ENCODE measurements at places on chromosomes 6 and 20.

DNA sequence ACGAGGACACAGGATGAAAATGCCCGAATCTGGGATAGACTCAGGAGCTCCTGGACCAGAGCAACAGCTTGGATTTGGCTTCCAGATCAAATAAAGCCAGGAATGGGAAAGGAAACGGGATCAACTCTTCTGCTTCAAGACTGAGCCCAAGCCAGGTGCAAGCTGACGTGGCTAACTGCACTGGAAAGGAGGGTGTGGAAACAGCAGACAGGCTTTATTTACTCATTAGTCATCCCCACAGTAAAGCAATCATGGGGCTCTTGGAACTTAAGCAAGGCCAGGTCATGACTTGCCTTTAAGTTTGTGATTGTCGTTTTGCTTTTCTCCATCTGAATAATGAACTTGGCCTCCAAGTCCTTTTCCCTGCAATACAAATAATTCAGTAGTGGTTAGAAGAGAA lies 45.2 kb downstream of the KIF16B start:
- peak; percentile 85 for DNase-seq

DNA sequence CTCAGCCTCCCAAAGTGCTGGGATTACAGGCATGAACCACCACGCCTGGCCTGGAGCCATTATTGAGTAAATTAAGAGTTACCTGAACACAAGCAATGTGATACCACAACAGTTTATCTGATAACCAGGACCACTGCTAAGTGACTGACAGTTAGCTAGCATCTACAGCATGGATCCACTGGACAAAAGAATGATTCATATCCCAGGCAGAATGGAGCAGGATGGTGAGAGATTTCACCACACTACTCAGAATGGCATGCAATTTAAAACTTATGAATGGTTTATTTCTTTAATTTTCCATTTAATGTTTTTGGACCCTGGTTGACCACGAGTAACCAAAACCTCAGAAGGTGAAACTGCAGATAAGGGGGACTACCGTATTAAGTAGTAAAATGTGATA lies 48.6 kb downstream of the RALGAPA2 start:
- no peak for DNase-seq

- DNase-seq = no peak
Measured at GRCh38 chr6:93713974-93714373, 294.6 kb upstream of the EPHA7 start.

DNA sequence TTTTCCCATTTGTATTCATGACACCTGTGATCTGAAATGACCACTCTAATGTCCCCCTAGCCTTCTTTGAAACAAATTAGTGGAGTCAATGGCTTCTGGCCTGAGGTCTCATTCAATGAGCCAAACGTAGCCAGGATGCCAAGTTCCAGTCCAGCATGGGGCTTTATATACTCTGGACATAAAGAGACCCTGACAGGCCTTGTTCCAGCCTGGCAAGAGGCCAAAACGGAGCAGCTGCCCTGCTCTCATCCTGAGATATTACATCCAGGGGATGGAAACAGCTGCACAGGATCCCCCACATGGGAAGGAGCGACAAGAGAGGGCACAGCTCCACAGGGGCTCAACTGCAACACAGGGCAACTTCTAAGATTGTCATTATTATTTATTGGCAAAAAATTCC lies 437.8 kb downstream of the CDH26 start:
- DNase-seq = no peak

GRCh38 chr6:14100138-14100537 lies 17.4 kb upstream of the CD83 start:
- no peak for DNase-seq

All from astrocyte of the spinal cord (primary cell).